ENCODE measurements at places on chromosomes 4 and X.

DNA sequence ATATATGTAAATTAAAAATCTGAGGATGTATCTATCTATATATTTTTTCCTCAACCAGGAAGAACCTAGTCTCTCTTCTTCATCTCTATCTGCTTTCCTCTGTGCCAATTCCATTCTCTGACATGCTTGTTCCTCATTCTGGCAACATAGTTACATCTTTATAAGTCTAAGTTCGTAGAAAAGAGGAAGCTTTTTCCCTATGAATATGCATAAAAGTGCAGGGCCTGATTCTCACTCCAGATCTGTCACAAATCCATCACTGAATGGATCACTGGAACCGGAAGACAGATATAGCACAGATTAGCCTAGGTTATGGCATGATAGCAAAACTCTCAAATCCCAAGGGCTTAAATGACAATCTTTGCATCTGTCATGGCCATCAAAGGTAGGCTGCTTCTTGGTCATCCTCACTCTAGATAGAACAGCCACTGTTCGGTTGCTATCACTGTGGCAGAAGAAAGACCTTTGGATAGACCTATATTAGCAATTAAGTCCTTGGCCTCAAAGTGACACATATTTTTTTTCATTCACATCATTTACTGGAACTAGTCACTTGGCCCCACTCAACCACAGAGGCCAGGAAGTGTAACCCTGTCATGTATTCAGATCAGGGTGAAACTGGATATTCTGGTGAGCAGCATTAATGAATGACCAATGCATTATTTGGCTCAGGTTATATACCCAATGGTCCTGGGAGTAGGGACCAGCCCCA lies 22.2 kb downstream of the DTHD1 start:
- no peak for DNase-seq

DNA sequence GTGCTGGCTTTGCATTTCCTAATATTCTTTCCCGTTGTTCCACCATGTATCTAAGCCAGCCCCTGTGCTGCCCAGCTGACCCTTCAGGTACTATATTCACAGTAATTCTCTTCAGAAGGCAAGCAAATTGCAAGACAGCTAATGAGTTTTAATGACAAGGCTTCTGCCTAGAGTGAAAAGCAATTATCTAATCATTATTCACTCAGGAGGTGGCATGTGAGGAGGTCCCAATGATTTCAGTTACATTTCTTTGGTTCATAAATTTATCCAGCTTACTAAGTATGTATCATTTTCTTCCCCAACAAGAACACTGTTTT lies 123.0 kb downstream of the RASGEF1B start:
- no peak for DNase-seq

GRCh38 chr4:184111233-184111832 lies 106.3 kb downstream of the ENPP6 start:
- DNase-seq = no peak

DNA sequence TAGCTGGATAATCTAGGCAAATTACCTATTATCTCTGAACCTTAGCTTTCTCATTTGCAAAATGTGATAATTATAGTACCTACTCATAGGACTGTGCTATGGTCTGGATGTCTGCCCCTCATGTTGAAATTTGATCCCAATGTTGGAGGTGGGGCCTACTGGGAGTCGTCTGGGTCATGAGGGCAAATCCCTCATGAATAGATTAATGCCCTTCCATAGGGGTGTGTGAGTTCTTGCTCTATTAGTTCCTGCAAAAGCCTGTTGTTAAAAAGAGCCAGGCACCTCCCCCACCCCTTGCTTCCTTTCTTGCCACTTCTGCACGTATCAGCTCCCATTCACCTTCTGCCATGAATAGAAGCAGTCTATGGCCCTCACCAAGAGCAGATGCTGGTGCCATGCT lies 73.9 kb downstream of the SERTM2 start:
- DNase-seq = no peak

DNA sequence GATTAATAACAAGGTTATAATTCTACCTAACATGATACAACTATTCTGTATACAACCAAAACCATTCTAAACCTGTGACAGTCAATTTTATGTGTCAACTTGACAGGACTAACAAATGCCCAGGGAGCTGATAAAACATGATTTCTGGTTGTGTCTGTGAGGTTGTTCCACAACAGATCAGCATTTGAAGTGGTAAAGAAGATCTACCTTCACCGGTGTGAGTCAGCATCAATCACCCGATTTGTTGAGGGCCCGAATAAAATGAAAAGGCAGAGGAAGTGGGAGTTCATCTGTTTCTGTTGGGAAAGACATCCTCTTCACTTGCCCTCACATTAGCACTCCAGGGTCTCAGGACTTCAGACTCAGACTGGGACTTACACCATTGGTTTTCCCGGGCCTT lies 187.9 kb downstream of the MAB21L2 start:
- DNase-seq = no peak

GRCh38 chrX:151359341-151359740 lies 37.7 kb upstream of the VMA21 start:
- no peak for DNase-seq

GRCh38 chr4:147570616-147571015 lies 46.6 kb upstream of the TMEM184C start:
- no peak for DNase-seq

DNA sequence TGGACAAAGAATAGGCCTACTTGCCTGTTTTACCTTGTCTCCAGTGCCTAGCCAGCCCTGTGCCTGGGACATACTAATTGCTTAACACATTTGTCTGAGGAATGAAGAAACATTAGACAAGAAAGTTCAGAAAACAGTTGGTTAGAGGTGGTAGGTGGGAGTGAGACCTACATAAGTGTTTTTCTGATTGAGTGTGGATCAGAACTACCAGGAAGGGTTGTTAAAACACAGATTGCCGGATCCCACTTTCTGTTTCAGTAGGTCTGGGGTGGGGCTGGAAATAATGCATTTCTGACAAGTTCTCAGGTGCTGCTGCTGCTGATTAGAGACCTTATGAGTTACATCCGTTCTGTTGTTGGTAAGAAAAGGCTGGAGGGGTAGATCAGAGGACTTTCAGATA lies 5.7 kb upstream of the JADE1 start:
- DNase-seq = no peak

- no peak for DNase-seq
Measured at GRCh38 chr4:8132947-8133705, 25.5 kb downstream of the ABLIM2 start.

DNA sequence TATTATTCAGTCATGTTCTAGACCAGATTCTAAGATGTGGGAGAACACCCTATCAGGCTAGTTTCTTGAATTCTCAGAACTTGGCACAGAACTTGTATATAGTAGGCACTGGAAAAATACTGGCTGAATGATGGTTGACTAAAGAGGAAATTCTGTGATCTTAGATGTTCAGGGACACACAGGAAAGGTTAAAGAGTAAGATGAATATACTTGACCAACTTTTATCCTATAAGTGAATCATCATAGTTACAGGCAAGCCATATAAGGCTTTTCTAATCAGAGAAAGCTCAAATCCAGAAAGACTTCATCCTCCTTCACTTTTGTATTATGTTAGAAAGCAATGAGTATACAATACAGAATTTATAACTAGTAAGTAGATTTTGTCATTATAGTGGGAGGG lies 53.8 kb downstream of the SEPTIN11 start:
- DNase-seq = no peak

- no peak for DNase-seq
Measured at GRCh38 chr4:23822181-23822580, 67.7 kb downstream of the PPARGC1A start.

GRCh38 chr4:152369203-152369901 lies 166.5 kb downstream of the FBXW7 start:
- DNase-seq = no peak

- DNase-seq = no peak
Measured at GRCh38 chr4:185520119-185520518, 15.2 kb downstream of the PDLIM3 start.

- no peak for DNase-seq
Measured at GRCh38 chr4:186787536-186787935, 63.9 kb upstream of the FAT1 start.

DNA sequence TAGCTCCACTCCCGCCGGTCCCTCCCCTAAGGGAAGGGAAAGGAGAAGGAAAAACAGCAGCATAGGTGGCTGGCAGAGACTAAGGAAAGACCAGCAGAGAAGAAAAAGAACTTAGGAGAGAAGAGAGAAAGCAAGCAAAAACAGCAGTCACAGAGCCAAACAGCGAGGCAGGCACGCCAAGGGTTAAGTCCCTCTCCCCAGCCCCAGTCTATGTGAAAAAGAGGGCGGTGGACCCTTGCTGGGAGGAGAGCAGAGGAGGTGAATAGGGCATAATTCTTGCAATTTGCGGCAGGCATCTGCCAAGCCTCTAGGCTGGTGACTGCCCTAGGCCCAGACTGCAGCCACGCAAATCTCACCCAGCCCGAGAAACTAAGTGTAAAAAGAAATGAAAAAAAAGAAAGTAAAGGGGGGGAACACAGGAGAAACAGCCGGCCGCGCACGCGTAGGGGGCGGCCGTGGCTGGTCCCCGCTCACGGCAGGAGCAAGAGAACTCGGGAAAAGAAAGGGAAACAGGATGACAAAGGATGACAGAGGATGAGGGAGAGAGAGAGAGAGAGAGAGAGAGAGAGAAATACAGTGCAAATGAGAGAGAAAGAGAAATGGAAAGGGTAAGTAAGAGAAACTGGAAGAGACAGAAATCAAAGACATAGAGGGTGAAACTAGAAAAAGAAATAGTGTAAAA lies 48.6 kb downstream of the MAGEA9 start:
- no peak for DNase-seq

DNA sequence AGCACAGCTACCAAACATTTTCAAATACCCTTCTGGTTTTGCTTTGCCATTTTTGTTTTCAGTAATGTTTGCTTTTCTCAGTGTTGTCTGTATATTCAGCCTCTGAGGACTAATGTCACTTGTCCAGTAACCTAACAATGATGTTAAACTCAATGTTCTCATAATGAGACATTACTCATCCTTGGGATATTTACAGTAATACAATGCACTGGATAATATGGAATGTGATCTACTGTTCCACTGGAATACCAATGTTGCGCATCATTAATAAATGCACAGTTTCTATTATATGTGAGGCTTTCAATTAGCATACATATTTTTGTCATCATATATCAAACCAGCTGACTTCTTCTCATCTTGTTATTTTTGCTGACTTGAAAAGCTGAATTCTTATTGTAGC lies 259.1 kb downstream of the SH2D1A start:
- no peak for DNase-seq

GRCh38 chr4:28788929-28789490 lies 1928.4 kb downstream of the STIM2 start:
- DNase-seq = no peak

DNA sequence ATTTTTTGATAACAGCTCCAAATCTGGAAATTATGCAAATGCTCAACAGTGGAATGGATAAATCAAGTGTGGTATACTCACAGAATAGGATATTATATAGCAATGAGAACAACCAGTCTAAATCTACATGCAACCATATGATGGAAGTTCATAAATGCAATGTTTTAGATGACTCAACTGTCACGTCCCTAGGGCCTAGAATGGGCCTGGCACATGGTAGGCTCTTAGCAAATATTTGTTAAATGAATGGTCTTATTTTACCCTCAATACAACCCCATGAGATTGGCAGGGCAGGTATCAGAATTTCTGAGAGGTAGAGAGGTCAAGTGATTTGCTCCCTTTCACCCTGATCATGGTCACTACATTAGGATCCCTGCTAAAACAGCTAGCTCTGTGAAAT lies 14.6 kb upstream of the NKX3-2 start:
- no peak for DNase-seq

DNA sequence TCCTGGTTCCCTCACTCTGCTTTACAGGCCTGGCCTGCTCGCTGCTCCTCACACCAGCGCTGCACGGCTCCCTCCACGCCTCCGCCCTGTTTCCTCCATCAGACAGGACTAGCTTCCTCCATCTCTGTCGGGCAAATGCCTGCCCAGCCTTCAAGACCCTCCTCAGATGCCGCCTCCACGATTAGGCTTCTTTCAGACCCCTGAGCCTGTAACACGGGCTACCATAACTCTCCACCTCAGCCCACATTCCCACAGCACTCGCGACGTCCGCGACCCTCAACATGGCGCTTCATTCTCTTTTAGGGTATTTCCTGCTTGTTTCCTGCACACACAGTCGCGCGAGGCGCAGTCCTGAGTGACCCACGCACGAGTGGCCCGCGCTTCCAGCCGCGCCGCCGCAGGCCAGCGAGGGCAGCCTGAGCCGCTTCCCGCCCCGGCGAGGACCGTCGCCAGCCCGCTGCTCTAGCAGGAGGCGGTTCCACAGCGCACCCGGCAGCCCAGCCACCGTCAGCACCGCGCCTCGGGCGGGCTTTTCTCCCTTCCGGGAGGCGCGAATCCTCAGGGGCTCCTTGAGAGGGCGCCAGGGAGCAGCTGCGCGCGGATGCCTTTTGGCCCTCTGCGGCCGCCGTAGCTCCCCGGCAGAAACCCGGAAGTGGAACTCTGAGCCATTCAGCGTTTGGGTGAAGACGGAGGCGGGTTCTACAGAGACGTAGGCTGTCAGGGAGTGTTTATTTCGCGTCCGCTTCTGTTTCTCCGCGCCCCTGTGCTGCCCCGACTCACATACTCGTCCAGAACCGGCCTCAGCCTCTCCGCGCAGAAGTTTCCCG lies at the start of gene FRG1:
FRG1 (plus strand) TSS at position 695 of the 827 bp plus-strand sequence. CDS start 138 bp downstream, outside the sequence.
- peak; percentile 97 for DNase-seq

DNA sequence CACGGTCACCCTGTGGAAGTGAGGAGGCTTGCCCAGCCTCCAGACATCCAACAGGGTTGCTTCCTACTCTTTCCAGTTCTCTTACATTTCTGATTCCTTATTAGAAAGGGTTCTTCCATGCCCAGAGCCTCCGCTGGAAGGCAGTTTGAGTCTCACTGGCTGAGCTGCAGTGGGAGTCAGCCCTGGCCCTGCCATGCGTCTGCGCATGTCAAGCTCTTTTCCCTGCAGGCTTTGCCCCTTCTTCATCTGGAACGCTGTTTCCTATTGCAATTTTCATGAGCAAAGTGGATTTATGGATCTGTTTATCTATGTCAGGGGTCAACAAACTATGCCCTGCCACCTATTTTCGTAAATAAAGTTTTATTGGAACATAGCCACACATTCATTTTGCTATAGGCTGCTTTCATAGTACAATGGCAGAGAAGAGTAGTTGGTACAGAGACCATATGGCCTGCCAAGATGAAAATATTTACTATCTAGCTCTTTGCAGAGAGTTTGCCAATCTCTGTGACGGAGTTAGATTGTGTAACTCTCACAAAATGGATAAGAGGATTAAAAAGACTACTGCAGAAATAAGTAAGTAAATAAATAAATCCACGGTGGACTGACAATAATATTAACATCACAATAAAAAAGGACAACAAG lies 3.9 kb upstream of the CHRNA9 start:
- no peak for DNase-seq

GRCh38 chr4:87580057-87580456 lies 28.3 kb upstream of the DSPP start:
- DNase-seq = no peak

DNA sequence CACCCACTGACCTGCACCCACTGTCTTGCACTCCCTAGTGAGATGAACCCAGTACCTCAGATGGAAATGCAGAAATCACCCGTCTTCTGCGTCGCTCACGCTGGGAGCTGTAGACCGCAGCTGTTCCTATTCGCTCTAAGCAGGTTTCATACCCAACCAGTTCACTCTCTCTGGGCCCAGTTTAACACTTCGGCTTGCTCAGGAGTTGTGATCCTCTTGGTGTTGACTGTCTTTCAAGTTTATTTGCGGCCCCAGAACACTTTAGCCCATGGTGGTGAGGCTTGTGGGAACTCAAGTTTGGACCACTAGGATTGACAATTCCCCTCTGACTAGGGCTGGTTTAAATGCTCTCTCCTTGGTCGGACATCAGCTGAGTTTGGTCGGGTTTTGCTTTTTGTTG lies 147.0 kb downstream of the DACH2 start:
- DNase-seq = no peak

GRCh38 chr4:26152056-26152455 lies 168.8 kb upstream of the RBPJ start:
- no peak for DNase-seq

GRCh38 chr4:143391261-143391660 lies 54.6 kb downstream of the GAB1 start:
- DNase-seq = no peak

Data from left ventricle myocardium inferior (tissue), 1 donor.